Occipital lobe (tissue), 3 donors: ENCODE measurements at places on chromosomes 3 and 15.

- no peak for DNase-seq
Observed at GRCh38 chr3:100402256-100402655, 917 bp downstream of the LNP1 start.

- DNase-seq: no peak
Observed at GRCh38 chr3:51798411-51798963, 19.4 kb upstream of the IQCF6 start.

- DNase-seq: no peak
Observed at GRCh38 chr3:125191256-125191655, 21.3 kb downstream of the SLC12A8 start.

GRCh38 chr3:131914090-131914691, 120.6 kb downstream of the CPNE4 start:
- no peak for DNase-seq

DNA sequence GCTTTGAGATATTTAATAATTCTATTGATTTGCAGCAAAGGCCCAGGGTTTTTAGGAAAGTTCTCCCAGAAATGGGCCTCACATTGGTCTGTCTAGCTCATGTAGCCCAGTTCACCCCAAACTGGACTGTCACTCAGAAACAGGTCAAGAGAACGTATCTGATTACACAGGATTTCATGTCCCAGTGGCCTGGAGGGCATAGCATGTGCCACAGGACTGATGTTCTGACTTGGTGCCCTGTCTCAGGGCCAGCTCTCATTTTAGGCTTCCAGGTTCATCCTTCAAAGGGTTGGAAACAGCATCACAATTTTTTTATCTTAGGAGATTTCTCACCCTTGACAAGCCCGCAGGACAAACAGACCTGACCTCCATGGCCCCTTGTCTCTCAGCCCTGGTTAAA, 398.4 kb upstream of the AZI2 start:
- no peak for DNase-seq

GRCh38 chr3:14913926-14914778, 33.2 kb upstream of the NR2C2 start:
- DNase-seq: no peak

DNA sequence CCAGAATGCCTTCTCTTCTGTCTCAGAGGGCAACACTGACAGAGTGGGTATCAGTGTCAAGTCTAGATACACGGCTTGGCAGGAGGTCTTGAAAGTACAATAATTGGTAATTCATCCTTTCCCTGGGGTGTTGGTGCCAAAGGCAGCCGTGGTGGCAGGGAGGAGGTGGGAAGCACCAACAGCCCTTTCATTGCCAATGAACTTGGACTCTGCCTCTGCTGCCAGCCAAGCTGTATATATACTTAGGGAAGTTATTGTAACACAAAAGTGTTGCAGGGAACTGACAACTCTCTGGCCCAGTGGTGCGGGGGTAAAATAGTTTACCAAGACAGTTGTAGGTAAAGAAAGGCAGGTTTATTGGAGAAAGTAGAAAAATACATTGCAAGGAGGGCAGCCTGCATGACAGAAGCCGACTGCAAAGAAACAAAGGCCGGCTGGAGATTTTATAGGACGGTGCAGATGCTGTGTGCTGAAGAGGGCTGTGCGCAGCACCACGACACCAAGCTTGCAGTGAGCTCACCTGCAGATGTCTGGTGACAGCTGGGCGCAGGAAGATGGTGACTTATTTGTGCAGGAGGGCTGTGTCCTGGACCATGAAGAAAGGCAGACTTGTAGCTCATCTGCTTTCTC, 4.0 kb upstream of the FAM3D start:
- DNase-seq: no peak

DNA sequence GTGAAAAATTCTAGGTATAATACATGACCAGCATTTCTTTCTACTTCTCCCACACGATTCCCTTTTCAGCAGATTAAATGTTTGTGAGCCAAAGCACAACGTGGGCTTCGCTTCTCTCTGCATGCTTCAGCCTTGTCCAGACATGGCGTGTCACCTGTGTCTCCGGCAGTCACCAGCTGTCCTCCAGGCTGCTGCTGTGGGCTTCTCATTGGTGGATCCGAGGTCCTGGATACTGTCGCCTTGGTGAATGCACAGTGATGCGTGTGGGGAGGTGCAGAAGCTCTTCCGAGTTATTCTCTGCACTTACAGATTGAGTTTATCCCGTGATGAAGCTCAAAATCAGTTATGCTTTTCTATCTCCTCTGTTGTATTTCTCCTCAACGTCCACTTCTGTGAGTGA, 23.0 kb upstream of the GOLGA8J start:
- peak; percentile 36 for DNase-seq

GRCh38 chr15:67839499-67839928, 331 bp downstream of the RNU6-1 start:
- no peak for DNase-seq

DNA sequence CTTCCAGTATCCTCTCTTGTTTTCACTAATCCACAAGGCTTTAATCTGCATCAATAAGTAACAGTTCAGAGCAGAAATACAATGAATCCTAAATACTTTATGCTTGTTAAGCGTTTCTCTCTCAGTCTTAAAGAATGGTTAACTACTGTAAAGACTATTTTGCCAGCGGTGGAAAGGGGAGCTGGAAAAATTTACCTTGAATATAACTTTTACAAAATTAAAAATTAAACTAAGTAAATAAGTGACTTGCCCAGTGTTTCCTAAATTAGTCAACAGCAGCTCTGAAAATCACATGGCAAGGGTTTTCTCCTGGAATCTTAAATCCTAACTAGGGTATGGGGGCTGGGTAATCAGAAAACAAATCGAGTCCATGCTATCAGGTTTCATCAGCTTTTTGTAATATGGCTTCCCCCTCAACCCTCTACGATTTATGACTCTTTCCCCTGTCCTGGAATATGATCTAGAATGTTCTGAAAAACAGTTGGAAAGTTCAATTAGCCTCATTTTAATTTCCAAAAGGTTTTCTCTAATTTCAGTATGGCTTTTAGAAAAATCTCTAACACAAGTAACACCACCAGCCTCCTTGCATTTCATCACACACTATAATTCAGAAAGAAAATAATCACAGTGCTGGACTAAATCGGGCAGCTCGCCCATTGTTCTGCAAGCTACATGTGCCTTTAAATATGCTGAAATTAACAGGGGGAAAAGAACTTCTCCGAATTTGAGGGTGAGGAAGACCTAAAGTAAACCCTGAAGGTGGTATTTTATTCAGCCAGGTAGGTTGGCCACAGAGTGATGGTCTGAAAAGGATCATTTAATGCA, 133.5 kb downstream of the ADAMTS9 start:
- DNase-seq: no peak

DNA sequence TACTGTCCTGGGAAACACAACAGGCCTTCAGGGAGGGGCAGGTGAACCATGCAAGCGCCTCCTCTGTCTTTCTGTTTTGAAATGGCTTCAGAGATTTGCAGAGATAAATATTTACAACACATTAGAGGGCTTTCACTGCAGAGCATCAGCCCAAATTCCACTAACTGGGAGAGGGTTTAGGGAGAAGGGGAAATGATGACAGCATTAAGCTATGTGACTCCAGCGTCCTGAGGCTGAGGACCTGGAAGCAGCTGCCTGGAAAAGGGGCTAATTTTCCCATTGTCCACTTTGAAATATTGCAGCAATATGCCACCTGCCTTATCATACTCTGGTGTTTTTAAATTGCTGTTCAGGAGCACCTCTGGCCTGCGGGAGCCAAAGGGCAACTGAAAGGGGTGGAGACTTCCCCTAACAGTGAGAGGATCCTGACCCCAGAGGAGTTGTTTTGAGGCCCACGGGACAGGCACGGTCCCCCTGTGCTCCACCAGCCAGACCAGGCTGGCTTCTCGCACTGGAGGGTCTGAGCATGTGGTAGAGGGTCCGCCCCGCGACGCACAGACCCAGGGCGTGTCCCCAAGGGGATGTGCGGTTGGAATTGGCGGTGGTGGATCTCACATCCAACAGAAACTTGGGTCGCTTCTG, 110.6 kb downstream of the XXYLT1 start:
- no peak for DNase-seq

DNA sequence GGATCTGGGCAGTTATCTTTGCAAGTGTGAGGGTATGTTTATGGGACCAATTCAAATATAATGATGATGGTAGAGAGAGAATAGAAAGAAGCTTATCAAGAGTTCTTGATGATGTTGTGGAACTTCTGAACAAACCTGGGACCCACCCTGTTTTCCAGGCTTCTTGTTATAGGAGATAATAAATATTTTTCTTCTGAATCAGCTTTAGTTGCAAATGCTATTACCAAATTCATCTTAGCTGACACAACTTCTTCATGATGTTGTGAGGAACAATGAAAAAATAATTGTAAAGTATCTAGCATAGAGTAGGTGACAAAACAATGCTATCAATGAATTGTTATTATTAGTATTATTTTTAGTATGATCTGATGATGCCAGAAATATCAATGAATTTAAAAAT, 43.5 kb upstream of the PTX3 start:
- DNase-seq: no peak

GRCh38 chr3:51024765-51025632, 350.3 kb downstream of the DOCK3 start:
- no peak for DNase-seq

GRCh38 chr3:29181872-29182271, 99.0 kb upstream of the RBMS3 start:
- no peak for DNase-seq

DNA sequence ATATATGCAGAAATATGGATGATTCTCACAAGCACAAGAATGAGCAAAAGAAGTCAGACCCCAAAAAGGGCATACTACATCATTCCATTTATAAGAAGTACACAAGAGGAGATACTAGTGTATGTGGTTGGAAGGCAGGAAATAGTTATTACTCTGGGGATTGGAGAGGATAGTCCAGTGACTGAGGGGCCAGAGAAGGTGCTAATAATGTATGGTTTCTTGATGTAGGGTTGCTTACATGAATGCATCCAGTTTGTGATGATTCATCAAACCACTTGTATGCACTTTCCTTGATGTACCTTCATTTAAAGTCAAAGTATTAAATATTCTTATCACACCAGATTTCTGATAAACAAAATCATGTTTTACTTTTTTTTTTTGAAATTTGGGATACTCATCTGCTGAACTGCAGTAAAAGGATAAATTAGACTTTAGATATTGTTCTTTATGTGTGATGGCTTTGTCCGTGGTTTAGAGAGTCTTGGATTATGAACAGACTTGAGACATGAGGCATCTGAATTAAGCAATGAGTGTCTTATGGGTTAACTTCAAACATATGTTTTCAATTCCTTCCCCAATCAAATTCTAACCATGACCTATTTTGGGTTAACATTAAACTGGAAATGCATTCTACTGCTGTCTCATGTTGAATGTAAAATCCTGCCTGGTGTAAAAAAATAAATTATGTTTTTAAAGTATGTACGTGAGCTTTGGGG, 171.2 kb downstream of the SEMA6D start:
- no peak for DNase-seq
